Esophagus muscularis mucosa (tissue), 4 donors: ENCODE measurements at places on chromosomes 3 and 15. TPM values are rescaled to one million over a fixed set of nuclear protein-coding genes. Genes with fewer than 3 reads are reported as not detected.

Gene C3orf85
- total RNA-seq, result not detected

Gene OR5K4
- total RNA-seq, result not detected

GRCh38 chr15:60757273-60757672, 278.3 kb upstream of the ICE2 start:
- DNase-seq, result no peak

DNA sequence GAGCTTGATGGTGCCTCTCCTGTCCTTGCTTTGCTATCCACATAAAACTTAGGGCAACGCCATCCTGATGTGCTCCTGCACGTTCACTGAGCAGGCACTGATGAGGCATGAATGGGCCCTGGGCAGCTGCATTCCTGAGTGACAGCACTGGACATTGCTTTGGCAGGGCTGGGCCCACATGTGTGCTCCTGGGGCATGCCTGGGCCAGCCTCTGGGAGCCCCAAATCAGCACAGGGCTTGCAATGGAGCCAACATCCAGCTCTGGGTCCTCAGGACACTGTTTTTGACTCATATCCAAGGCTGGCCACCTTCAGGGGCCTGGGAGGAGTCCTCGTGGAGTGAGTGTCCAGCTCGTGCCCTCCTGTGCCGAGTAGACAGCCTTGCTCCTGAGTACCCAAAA, 5.9 kb upstream of the TKT start:
- no peak for DNase-seq

Gene GP9
- total RNA-seq, result 0.50 TPM

Gene TM4SF18
- 5.1 TPM for total RNA-seq
